ENCODE measurements at places on chromosomes 2 and 18.
A peak's percentile ranks its signal among the peaks of the same experiment; 100 is the strongest.

DNA sequence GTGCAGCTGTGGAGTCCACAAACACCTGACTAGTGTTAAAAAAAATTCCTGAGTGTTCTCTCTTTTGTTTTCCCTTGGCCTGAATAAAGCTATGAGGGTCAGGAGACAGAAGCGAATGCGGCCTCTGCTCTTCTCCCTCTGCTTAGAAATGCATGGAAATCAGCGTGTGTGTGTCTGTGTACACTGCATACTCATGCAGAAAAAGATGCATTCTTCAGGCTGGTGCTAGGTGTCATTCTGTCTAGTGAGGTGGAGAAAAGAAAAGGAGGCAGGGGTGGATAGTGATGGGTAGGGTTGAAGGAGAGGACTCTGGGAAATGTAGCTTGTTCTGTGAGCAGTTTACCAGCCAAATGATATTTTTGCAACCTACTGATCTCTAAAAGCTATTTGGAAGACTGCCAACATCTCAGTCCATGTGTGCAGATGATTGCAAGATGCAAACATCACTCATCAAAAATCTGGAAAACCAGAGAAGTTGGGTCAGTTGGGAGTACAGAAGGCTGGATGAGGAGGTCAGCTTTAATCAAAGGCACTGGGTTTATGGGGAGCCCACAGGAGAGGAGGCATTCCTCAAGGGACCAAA is 177.7 kb downstream of the INSIG2 start:
- DNase-seq, result no peak

GRCh38 chr2:7539760-7540159 is 622.5 kb downstream of the RNF144A start:
- DNase-seq, result no peak

DNA sequence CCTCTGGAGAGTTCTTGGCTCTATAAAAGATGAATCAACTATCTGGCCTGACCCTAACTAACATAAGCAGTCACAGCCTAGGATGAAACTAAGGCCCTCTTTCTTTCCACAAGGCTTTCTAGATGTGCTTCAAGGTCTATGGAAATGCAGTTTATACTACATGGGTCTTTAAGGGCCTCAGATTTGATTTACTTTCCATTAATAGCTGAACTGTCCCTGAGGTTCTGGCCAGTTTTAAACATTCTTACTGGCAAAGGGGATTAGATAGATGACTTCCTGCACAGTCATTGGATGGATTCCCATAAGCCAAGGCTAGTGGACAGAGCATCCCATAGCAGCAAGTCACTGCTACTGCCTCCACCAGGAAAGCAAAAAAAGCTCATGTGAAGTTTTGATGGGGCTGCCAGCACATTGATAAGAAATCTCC is 38.1 kb upstream of the LCLAT1 start:
- DNase-seq, result no peak

DNA sequence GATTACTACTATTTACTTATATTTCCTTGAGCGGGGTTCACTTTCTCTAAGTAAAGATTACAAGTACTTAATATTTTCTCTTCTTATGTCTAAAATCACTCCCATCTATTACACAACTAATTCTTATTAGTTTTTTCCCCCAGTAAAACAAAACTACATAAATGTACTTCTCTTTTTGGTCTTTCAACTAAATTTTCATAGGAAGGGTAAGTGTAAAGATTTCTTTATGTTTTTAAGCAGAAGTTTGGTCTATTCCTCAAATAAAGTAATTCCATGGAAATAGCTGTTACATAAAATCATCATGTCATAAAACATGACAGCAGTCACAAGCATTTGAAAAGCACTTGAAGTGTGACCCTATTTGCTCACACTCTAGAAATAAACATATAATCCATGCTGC is 249.0 kb downstream of the ZEB2 start:
- DNase-seq, result no peak

DNA sequence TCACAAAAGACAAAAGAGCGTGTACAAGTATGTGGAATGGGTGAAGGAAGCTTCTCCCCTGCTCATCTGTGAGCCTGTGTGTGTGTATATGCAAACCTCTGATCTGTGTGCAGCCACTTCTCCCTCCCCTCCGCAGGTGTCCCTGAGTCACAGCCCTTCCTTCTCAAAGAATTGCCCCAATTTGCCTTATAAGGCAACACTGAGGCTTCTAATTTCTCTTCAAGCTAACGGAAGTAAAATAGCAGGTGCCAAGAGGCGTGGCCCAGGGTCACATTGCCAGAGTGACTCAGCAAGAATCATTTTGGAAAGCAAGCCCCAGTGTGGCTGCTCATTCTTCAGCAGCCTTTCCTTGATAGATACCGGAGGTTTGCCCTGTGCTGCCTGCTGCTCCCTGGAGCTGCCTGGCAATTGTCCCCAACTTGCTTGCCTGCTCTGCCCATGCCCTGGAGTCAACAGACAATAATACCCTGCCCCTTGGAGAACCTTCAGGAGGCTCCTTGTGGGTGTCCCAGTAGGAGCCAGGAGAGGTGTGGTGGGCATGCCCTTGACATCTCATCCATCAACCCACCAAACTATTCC is 37.3 kb upstream of the BMP10 start:
- DNase-seq, result peak; percentile 96

DNA sequence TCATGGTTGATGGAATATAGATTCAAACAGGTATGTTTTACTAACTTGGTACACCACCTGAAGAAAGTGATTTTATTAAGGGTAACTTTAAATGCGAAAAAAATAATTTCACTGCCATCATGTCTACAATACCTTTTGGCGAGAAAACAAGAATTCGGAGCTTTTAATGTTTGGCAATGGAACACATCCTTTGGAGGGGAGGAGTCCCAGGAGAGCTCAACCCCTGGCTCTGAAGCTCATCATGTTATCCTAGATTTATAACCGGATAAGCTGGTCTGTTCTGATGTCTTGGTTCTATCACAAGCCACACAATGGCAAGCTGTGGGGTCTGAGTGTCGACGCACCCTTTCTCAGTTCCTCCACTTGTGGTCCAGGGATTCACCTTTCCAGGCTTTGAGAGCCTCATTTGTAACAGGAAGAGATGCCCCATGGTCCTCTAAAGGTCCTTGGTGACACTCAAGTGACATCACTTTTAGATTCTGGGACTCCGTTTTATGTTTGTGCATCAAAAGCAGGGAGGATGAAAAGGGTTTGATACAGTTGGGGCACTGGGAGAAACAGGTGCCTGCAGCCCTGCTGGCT is 172.7 kb downstream of the BCL2 start:
- no peak for DNase-seq

GRCh38 chr2:208172125-208172524 is 8.7 kb upstream of the CRYGA start:
- no peak for DNase-seq

DNA sequence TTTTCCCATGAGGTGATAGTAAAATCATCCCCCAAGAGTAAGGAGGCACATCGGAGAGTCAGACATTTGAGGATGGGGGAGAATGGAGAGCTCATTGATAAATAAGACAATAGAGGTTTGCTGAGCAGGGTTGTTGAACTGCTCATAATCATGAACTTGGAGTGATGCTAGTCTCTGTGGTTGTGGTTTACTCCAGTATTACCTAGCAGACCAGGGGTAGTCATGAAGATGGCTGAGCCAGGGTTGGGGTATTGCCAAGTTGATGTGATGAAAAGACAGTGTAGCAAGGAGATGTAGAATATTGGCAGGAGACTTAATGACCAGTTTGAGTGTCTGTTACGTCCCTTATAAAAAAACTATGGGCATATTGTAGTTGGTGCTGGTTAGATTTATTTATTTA is 25.4 kb downstream of the CYBRD1 start:
- no peak for DNase-seq

DNA sequence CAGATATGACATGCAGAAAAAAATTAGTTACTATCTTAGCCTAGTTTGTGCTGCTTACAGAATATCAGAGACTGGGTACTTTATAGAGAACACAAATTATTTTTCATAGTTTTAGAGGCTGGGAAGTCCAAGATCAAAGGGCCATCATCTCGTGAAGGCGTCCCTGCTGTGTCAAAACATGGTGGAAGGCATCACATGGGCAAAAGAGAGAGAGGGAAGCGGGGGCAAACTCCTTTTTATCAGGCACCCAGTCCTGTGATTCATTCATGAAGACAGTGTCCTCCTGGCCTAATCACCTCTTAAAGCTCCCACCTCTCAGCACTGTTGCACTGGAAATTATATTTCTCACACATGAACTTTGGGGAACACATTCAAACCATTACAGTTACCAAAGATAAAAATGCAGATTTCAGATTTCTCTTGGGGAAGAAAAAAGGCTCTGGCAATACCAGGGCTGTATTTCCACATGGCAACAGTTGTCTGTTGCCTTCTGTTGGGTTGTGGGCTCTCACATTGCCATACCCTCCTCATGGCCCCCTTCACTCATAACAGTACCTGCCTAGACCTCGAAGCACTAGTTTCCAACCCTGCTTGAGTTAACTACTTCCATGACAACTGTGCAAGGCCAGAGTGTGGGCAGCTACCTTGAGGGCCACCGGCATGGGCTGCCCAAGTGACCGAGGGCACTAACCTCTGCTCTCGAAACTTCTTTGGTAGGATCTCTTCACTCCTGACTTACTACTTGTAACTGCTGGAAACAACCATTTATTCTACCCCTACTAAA is 2.7 kb upstream of the ACTR3 start:
- no peak for DNase-seq

- peak; percentile 6 for DNase-seq
Measured at GRCh38 chr18:43129946-43130524, 14.6 kb upstream of the RIT2 start.

GRCh38 chr2:10784719-10785118 is 27.9 kb downstream of the PDIA6 start:
- DNase-seq, result no peak

DNA sequence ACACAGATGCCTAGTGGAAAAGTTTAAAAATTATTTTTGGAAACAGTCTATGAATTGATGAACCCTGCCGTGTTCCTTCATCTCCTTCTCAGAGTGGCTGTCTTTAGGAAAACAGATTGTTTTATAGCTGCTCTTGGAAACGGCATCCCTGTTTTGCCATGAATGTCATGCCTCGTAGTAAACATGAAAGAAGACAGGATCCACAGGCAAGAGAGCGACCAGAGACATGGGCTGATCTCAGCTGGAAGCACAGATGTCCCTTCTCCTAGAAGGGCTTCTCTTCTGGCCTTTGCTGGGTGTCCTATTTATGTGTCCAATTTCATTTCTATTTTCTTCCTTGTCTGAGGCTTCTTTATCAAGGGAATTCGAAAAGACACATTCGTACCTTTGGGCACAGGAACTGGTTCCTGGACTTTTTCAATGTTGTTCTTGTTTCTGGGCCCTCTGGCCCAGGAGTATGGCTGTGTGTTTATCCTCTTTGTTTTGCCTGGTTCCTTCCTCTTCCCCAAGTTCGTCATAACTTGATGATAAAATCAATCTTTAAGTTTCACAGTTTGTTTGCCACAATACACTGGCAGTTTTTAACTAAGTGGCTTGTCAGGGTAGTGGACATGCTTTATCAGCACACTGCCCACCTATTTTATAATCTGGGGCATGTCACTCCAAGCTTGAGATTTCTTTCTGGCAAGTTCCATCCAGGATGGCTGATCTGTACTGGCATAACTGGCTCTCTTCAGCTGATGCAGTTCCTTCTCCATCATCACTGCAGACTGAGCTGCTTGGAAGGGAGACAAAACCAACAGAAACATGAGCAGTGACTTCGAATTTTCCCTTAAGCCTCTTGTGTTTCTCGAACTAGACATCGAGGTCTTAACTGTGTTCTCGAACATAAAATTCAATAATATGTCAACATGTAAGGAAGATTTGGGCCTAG is 63.2 kb upstream of the MGAT4A start:
- DNase-seq, result no peak

DNA sequence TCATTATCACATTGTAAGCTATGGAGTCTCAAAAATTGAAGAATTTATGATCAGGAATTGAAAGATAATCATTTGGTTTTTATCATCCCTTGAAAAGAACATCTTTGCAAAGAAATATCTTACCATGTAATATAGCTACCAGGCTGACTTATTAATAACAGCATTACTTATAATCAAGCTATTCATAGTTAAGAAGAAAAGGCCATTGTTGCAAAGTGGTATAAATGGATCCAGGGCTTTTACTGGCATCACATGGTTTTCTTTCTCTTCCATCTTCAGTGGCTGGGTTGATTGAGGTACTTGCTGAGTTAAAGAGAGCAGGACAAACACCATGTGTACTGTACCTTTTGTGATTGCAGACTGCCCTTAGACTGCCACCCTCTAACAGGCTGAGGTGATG is 39.6 kb downstream of the MFSD6 start:
- no peak for DNase-seq

Data from NAMALWA (cell line).